ENCODE measurements at places on chromosomes 11 and 22.
A peak's percentile ranks its signal among the peaks of the same experiment; 100 is the strongest.

DNA sequence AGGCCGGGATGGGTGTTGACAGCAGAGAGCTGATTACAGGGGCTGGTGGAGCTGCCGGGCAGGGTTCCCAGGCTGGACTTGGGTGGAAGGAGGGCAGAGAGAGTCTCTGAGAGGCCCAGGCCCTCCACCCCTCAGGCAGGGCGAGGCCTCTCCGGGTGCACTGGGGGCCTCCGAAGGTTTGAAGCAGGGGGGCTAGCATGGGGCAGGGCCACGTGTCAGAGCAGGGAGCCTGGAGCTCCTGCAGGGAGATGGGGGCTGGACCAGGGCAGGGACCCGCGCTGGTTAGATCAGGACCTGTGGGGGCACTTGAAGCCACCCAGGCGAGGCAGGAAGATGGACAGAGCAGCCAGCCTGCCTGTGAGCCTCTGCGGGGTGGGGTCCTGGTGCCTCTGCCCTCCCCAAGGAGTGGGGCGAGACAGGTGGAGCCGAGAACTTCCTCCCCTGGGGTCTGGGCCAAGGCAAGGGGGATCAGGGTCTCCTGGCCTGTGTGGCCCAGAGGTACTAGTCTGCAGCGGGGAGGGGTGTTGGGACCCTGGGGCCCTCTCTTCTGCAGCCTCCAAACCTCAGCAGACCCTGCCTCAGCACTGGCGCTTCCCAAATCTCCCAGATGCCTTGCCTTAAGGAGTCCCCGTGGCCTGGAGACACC is 911 bp downstream of the PANX2 start:
- DNase-seq, result no peak

GRCh38 chr11:2135648-2136201 is 3.5 kb downstream of the IGF2 start:
- DNase-seq, result no peak

DNA sequence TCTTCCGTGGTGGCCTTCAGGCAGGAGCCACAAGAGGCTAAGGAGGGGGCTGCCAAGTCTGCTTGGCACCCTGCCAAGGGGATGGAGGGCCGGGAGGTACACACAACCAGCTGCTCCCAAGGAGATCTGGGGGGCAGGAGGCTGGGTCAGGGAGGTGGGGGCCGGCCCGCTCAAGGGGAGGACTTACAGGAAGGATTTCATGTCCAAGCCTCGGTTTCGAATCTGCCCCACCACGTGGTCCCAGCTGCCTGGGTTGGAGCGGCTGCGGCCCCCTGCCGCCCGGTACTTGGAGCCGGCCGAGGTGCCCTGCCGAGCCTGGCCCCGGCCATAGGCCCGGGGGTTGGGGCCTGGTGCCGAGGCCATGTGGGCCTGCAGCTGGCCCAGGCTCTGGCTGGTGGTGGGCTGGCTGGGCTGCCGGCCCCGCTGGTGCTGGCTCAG is 33.5 kb downstream of the LRRC10B start:
- no peak for DNase-seq

- no peak for DNase-seq
Measured at GRCh38 chr22:39234867-39235687, 9.7 kb downstream of the PDGFB start.

DNA sequence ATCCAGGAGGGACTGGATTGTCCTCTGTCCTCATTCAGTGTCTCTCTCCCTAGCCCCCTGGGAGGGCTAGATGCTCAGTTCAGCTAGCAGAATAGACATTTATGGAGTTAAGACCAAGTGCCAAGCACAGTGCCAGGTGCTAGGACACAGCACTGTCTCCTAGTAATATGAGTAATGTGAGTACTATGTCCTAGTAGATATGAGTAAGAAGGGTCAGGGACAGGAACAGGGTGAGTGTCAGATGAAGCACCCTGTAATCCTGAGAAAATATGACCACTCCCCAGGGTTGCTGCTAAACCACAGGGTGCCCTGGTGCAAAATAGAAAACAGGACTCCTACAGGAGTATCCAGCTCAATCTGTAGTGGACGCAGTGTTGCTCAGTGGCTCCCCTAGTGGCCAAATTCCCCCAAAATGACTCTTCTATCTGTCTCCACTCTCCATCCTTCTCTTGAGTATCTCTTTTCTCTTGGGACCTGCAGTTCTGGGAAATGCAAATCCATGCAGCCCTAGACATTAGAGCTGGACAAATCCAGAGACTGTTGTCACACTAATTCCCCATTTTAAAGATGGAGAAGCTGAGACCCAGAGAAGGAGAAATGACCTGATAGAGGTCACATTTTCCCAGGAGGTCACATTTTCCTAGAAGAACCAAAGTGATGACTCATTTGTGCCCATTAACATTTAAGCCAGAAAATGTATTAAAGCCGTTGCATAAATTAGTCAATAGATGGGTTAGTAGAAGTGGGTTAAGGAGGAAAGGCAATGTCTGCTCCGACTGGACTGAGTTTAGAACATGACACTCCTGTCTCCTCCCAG is 214.3 kb downstream of the NXPE2 start:
- DNase-seq, result no peak

- no peak for DNase-seq
Measured at GRCh38 chr22:20865331-20865730, 6.5 kb downstream of the SNAP29 start.

- peak; percentile 89 for DNase-seq
Measured at GRCh38 chr22:39388261-39389011, 11.1 kb upstream of the TAB1 start.

DNA sequence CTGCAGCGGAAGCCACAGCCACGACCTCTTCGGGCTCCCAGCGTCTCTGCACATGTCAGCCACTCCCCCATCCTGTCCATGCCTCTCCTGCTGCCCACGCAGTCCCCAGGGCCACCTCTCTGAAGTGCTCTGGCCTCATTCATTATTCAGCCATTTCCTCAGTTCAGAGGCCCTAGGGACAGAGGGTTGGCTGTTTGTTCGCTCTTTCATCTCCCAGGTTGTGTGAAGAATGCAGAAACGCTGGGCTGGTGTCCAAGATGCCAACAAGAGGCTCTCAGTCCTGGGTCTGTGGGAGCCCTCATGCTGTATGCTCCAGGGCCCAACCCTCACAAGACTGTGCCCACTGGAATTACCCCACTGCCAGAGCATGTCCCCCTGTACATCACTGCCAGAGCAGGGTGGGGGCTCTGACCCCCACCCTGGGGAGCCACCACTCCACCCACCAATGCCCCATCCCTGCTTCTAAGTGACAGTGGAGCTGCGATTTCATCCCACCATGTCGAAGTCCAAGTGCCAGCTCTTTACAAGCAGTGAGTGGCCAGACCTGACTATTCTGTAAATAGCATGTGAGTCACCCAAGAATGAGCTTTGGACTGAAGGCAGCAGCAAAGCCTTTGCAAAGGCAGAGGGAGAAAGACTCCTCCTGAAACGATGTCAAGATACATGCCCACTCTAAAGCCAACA is 209.6 kb downstream of the BUD13 start:
- DNase-seq, result no peak

DNA sequence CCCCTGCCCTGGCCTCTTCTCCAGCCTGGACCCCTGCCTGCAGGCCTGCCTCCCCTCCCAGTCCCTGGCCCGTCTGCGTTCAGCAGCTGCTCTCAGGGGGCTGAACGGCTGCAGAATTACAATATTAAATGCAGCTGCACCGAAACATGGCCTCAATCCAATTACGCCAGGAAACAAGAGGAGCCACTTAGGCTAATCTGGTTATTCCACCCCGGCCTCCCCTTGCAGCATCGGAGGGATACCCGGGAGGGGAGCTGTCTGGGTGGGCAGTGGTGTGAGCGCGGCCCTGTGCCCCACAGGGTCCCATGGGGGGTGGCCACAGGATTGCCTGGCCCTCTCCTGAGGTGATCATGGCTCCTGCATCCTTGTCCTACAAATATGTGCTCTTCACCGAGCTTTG is 42.6 kb downstream of the FLRT1 start:
- DNase-seq, result no peak

DNA sequence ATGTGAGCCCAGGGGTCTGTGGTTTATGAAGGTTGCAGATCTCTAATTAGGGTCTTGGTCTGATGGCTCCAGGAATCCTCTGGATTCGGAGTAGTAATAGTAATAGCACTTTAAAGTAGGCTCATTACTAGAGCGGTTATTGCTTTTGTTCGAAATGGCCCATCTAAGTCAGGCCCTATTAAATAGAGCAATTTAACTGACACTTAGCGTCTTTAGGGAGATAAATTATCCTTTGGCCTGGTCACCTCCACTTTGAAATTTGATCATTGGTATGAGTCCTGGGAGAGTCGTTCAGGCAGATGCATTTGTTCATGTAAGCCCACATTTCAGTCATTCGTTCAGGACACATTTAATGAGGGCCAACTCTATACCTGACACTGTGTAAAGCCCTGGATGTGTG is 54.8 kb downstream of the LDLRAD3 start:
- peak; percentile 75 for DNase-seq

- DNase-seq, result no peak
Measured at GRCh38 chr11:27242591-27242990, 120.4 kb downstream of the CCDC34 start.

GRCh38 chr11:130622141-130622542 is 173.7 kb downstream of the ADAMTS15 start:
- peak; percentile 72 for DNase-seq

DNA sequence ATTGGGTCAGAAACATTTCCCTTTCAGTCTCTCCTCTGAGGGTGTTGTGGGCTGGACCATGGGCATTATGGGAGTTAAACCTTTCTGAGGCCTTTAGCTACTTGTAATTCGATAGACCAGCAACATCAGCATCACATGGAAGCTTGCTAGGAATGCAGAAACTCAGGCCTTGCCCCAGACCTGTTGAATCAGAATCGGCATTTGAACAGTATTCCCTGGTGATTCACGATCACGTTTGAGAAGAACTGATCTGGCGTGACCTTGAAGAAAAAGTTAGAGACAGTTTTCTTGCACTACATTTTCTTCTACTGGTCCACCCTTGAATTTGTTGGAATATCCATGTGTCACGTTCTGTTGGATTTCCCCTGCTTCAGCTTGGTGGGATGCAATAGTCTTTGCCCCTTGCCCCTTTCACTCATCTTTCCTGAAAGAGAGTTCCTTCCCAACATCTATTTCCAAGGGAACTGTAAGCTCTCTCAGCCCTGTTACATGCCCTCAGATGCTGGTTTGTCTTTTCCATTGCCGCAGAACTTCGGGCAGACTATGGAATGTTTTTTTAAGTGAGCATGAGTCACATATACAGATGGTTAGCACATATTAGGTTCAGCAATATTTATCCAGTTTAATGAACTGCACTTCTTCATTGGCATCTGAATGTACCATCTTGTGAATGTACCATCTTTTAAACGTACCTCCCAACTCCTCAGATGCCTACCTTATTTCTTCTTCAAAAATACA is 23.9 kb downstream of the EHF start:
- DNase-seq, result no peak

GRCh38 chr11:58905721-58906547 is 33.4 kb upstream of the GLYATL1 start:
- DNase-seq, result peak; percentile 91

- DNase-seq, result peak; percentile 66
Measured at GRCh38 chr11:33996498-33997454, 54.8 kb upstream of the CAPRIN1 start.

- DNase-seq, result no peak
Measured at GRCh38 chr11:36372101-36372771, 76.1 kb downstream of the PRR5L start.

DNA sequence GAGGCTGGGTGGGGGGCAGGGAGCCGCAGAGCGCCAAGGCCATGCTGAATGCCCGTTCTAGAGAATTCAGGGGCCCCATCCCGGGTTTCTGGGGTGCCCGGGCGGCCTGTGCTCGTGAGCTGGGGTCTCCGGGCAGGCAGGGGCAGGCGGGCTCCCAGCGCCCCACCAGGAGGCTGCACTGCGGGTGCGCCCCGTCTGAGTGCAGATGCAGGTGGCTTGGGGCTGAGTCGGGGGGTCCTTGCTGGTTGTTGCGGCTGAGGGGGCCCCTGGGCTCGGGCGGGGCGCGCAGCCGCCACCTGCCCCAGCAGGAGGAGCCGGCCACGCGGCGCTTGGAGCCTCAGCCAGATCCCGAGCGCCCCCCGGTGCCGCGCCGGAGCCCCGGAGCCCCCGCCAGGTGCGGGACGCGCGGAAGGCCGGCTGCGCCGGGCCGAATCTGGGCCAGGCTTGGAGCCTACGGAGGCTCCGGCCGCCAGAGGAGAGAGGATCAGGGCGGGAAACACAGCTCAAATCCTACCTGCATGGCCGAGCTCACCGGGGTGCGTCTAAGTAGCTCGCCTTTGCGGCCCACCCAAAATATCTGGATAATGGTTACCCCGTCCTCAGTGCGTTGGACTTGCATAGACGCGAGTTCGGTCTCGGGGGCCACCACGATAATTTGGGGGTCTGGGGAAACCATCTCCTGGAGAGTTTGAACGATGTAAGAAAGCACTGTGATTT is 590 bp upstream of the IGF2 start:
- no peak for DNase-seq

GRCh38 chr11:19663206-19663605 is 49.4 kb upstream of the NAV2 start:
- DNase-seq, result no peak

- no peak for DNase-seq
Measured at GRCh38 chr22:48405741-48406140, 1421.9 kb downstream of the BRD1 start.

DNA sequence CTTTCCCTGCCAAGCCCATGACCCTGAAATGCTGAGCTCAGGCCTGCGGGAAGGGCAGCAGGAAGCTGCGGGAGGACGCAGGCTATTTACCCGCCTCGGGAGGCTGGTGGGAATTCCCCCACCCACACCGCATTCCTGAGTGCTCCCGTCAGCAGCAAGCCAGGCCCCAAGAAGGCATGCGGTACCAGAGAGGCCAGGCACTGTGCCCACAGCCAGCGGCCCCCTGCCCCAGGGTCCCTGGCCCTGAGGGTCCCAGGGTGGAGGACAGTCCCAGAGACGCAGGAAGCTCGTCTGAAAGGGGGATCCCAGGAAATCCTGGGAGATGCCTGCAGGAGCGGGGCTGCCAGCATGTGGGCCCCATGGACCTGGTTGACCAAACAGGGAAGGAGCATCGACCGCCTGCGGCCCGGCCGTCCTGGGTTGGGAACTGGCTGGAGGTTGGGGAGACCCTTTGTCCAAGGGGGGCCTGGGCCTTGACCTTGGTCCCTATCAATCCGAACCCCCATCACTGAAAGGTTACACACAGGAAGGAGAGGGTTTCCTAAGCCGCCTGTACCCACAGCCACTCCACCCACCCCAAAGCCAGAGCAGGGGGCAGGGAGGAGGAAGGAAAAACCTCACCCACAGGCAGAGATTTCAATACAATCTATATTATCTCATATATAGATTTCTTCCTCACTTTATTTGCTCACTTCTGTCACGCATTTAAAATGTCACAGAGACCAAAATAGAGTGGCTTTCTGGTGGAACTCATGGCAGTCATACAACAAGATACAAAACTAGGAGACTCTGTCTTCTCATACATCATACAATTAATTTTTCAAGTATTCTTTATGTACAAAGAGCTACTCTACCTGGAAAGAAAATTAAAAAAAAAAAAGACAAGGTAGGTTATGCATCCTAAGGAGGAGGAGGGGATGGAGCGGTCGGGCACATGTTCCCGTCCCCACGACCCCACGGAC is 17.1 kb downstream of the MAFF start:
- no peak for DNase-seq

GRCh38 chr11:88421530-88421929 is 84.0 kb upstream of the CTSC start:
- no peak for DNase-seq

- no peak for DNase-seq
Measured at GRCh38 chr11:21564095-21564494, 628.8 kb upstream of the ANO5 start.

GRCh38 chr11:99812516-99812915 is 791.8 kb downstream of the CNTN5 start:
- DNase-seq, result no peak
